Activated T-cell treated with anti-CD3 and anti-CD28 coated beads, Interleukin-2, amount 50 U/mL, for 72 hours (primary cell): ENCODE measurements at places on chromosomes 16 and 17. TPM values are rescaled to one million over a fixed set of nuclear protein-coding genes. Genes with fewer than 3 reads are reported as not detected.

Gene TLE7
- total RNA-seq = not detected

GRCh38 chr17:14813649-14814370 is 451.3 kb downstream of the PMP22 start:
- H3K36me3 ChIP-seq = peaks cover 6% of the 10 kb centered on the region
- peak; percentile 15 for DNase-seq
- H3K4me1 ChIP-seq = peaks cover 15% of the 10 kb centered on the region
- H3K27me3 ChIP-seq = peaks cover 40% of the 10 kb centered on the region
- no peak overlapping the region for H3K4me3 ChIP-seq

DNA sequence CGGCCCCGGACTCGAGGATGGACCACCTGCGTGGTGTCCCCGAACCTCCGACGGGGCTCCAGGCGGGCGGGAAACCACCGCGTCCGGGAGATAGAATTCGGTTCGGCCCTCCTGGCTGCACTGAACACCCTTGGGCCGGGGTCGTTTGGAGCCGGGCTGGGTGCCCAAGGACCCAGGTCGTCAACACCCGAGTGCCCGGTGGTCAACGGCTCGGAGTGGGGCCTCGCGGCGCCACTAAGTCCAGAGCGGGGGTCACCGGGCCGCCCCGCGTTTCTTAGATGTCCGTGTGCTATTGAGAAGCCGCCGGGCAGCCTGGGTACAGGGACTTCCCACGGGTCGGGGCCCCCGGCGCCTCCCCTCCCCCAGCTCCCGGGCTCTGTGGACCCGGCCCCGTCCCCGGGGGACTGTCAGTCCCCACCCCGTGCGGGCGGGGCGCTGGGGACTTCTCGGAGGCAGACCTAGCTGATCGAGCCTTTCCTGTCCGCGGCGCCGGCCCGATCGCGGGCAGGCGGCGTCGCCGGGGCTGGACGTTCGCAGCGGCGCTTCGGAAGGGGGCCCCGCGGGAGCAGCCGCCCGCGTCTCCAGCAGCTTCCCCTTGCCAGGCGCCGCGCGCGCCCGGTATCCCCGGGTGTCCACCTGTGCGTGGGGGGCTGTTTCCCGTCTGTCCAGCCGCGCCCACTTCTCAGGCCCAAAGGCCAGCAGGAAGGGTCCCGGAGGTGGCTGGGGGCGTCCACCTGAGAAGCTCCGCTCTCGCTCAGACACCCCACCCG is 655 bp upstream of the NPTX1 start:
- no peaks in the 10 kb centered on the region for H3K36me3 ChIP-seq
- peaks cover 15% of the 10 kb centered on the region for H3K4me1 ChIP-seq
- H3K27ac ChIP-seq = no peak overlapping the region
- no peak overlapping the region for H3K4me3 ChIP-seq
- DNase-seq = peak; percentile 31
- peaks cover 60% of the 10 kb centered on the region for H3K27me3 ChIP-seq

- no peak overlapping the region for H3K27ac ChIP-seq
- peaks cover 10% of the 10 kb centered on the region for H3K27me3 ChIP-seq
- H3K36me3 ChIP-seq = no peaks in the 10 kb centered on the region
- no peaks in the 10 kb centered on the region for H3K4me1 ChIP-seq
Observed at GRCh38 chr16:79662669-79663313, 62.3 kb upstream of the MAF start.

GRCh38 chr17:76492989-76493501 is 8.2 kb downstream of the RHBDF2 start:
- H3K4me1 ChIP-seq = peaks cover 48% of the 10 kb centered on the region
- H3K36me3 ChIP-seq = no peaks in the 10 kb centered on the region
- peak; percentile 54 for DNase-seq
- peak overlapping the region; percentile 83 for H3K27ac ChIP-seq

GRCh38 chr16:75072239-75072947 is 44.2 kb downstream of the LDHD start:
- DNase-seq = no peak
- no peaks in the 10 kb centered on the region for H3K36me3 ChIP-seq
- H3K27ac ChIP-seq = no peak overlapping the region
- H3K4me3 ChIP-seq = no peak overlapping the region
- H3K27me3 ChIP-seq = no peaks in the 10 kb centered on the region

GRCh38 chr16:35557731-35558130 is 2098.3 kb downstream of the TP53TG3F start:
- DNase-seq = no peak
- peaks cover 4% of the 10 kb centered on the region for H3K36me3 ChIP-seq

DNA sequence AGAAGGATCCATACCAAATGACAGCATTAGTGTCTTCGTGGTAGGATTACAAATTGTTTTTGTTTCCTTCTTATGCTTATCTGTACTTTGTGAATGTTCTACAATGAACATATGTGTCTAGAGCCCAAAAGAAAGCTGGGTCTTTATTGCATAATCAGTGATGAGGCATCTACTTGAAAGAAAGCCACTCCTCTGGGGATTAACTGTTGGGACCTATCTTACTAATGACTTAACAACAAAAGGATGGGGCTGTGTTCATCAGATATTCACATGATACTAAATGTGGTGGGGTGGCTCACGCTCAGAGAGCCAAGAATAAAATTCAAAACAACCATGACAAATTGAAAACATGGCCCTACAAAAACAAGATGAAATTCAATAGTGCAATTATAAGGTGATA is 160.2 kb downstream of the RGS9 start:
- H3K27ac ChIP-seq = no peak overlapping the region
- H3K4me3 ChIP-seq = no peak overlapping the region
- H3K4me1 ChIP-seq = peaks cover 7% of the 10 kb centered on the region
- no peaks in the 10 kb centered on the region for H3K36me3 ChIP-seq

DNA sequence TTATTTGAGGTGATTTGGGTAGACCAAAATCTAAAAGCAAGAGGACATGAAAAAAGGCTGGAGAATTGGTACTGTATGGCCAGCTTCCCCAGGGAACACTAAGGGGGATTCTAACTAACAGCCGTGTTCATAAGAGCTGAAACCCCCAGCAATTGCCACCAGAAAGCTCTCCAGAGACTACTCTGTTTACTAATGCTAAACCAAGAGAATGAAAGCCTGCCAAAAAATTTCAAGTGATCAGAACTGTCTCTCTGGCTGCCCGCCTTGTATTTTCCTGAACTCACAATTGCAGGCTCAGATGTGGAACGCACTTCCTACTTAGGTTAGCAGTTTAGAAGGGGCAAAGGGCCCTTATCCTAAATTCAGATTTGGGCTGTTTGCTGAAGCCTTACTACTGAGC is 24.1 kb downstream of the MYH10 start:
- no peaks in the 10 kb centered on the region for H3K27me3 ChIP-seq
- no peaks in the 10 kb centered on the region for H3K4me1 ChIP-seq
- H3K27ac ChIP-seq = no peak overlapping the region
- no peak for DNase-seq
- H3K4me3 ChIP-seq = no peak overlapping the region
- H3K36me3 ChIP-seq = no peaks in the 10 kb centered on the region

DNA sequence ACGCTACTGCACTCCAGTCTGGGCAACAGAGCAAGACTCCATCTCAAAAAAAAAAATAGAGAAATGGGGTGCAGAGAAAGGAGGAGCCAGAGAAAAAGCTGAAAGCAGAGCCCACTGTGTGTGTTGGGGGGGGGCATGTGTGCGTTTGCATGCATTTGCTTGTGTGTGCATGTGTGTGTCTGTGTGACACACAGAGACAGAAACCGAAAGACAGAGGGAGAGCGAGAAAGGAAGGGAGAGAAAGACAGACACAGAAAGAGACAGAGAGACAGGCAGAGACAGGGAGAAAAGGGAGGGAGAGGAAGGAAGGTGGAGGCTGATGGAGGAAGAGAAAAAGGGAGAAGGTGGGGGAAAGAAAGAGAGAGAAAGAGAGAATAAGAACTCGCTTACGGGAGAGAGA is 9.8 kb upstream of the CIITA start:
- no peak overlapping the region for H3K27ac ChIP-seq
- DNase-seq = no peak
- H3K27me3 ChIP-seq = peaks cover 65% of the 10 kb centered on the region
- H3K36me3 ChIP-seq = no peaks in the 10 kb centered on the region
- no peak overlapping the region for H3K4me3 ChIP-seq

GRCh38 chr17:49694847-49695697 is 12.7 kb downstream of the SLC35B1 start:
- H3K4me1 ChIP-seq = peaks cover 38% of the 10 kb centered on the region
- no peaks in the 10 kb centered on the region for H3K27me3 ChIP-seq
- DNase-seq = peak; percentile 78
- peak overlapping the region; percentile 66 for H3K4me3 ChIP-seq
- H3K27ac ChIP-seq = peak overlapping the region; percentile 43
- H3K36me3 ChIP-seq = no peaks in the 10 kb centered on the region

DNA sequence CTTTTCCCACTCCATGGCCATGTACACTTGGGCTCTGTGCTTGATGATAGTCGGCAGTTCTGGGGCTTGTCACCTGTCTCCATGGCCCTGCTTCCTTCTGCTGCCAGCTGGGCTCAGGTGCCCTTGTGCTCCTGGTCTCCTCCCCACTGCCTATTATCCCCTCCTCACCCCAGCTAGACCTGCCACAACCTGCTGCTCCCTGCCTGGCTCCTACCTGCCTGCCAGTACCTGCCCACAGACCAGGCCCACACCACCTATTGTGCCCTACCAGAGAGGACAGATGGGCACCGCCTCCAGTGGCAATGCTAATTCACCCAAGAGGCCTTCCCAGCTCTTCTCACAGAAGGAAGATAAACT is 538 bp upstream of the RAPGEFL1 start:
- no peak overlapping the region for H3K27ac ChIP-seq
- H3K27me3 ChIP-seq = no peaks in the 10 kb centered on the region
- peaks cover 3% of the 10 kb centered on the region for H3K36me3 ChIP-seq
- peak overlapping the region; percentile 65 for H3K4me3 ChIP-seq
- DNase-seq = no peak
- peaks cover 16% of the 10 kb centered on the region for H3K4me1 ChIP-seq

Gene CD68
- total RNA-seq = 10.3 TPM

Gene OR1A1
- total RNA-seq = not detected

DNA sequence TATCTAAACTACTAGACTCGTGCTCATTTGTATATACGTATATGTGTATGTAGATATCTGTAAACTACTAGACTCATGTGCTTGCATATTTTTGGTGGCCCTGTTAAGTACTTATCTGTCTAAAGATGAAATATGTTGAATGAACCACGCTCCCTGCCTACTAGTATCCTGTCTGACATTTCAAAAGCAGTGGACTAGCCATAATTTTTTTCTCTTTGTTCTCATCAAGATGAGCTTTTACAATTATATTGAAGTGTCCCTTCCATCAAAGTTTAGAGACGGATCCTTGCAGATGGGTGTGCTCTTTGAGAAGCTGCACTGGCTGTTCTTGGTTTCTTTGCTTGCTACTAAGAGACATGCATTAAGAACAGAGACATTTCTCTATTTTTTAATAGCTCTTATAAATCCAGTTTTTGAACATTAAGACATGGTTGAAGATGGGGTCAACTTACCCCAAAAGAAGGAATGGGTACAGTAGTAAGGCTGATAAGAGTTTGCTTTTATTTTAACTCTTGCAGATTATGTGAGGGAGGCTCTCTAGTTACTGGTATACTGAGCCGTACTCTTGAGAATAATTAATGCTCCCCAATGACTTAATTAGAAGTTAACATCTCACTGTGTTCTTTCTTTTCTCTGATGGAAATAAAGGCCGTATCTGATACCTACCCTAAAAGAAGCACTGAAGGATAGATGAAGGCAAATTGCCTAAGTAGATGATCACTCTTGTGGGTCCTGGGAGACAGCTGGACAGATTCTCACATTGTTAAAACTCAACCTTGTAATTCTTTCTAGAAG is 3.4 kb downstream of the CNTNAP4 start:
- no peak overlapping the region for H3K4me3 ChIP-seq
- H3K4me1 ChIP-seq = no peaks in the 10 kb centered on the region
- no peak for DNase-seq
- H3K27me3 ChIP-seq = peaks cover 12% of the 10 kb centered on the region

GRCh38 chr16:29686740-29687332 is 7.9 kb downstream of the QPRT start:
- H3K4me3 ChIP-seq = no peak overlapping the region
- DNase-seq = no peak
- H3K4me1 ChIP-seq = peaks cover 19% of the 10 kb centered on the region
- H3K27me3 ChIP-seq = no peaks in the 10 kb centered on the region

DNA sequence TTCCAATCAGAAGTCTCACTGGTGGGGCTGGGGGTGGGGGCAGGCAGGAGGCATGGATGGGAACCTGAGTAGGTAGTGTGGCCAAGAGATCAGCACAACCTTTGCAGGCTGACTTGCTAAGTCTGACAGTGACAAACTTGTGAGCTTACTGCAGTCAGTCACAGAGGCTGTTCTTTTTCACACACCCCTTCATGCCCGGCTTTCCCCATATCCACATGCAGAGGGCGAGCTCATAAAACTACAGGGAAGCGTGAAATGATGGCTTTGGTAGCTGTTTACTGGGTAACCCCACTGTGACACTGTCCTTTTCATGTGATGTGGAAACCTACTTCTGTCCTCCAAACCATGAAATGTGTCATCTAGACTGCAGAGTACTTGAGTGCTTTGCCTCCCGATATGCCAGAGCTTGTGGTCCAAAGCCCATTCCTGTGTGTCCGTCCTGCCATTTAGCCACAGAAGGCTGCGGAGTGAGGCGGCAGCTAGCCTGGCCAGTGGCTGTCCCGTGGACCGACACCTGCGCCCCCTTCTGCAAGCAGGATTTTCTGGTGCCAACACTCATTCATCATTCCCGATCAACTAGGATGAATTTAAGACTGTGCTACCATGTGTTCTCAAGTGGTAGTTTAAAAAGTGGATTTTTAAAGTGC is 9.8 kb downstream of the GEMIN4 start:
- no peak overlapping the region for H3K27ac ChIP-seq
- peaks cover 4% of the 10 kb centered on the region for H3K36me3 ChIP-seq

- H3K27me3 ChIP-seq = no peaks in the 10 kb centered on the region
- no peaks in the 10 kb centered on the region for H3K36me3 ChIP-seq
- peak; percentile 29 for DNase-seq
- H3K4me3 ChIP-seq = no peak overlapping the region
Observed at GRCh38 chr16:53822936-53823529, 119.1 kb downstream of the FTO start.

- no peak for DNase-seq
- H3K27ac ChIP-seq = peak overlapping the region; percentile 66
- H3K27me3 ChIP-seq = no peaks in the 10 kb centered on the region
- H3K36me3 ChIP-seq = no peaks in the 10 kb centered on the region
- peaks cover 62% of the 10 kb centered on the region for H3K4me1 ChIP-seq
Observed at GRCh38 chr17:78763561-78763960, 18.5 kb downstream of the CYTH1 start.
